ENCODE measurements at places on chromosomes 5 and 9. TPM values are rescaled to one million over a fixed set of nuclear protein-coding genes. Genes with fewer than 3 reads are reported as not detected.

- no peak for DNase-seq
Observed at GRCh38 chr9:68538200-68538599, 2.5 kb downstream of the TMEM252 start.

- DNase-seq, result no peak
Observed at GRCh38 chr9:13717322-13718054, 438.0 kb upstream of the MPDZ start.

DNA sequence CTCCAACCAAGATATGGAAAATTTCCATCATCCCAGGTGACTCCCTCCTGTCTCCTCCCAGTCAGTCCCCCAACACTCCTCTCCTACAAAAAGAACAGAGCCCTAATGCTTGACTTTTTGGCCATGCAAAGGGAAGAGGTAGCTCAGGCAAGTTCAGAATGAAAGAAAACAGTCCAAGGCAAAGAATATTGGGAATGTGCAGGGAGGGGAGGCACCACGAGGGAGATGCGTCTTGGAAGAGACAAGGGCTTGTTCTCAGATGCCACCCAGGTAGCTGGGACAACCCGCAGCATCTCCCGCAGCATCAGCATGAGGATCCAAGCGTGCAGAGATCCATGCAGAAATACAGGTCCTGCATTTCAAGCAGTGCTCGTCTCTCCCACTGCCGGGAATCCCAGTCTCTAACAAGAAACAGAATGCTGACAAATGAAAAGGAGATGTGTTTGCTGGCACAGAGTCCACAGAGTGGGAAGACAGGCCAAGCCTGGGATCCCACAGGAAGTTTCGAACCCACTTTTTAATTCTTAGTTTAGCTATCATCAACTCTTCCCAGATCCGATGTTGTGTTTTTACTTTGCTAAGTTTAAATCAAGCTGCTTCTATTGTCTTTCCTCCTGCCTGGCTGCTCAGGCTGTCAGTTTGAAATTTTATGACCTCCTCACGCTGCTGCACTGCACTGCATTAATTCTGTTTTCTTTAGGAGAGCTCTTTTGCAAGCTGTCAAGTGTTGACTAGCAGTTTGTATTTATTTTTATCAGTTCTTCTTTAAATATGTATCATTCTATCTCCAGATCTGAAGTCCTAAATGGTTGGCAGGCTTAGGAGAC is 86.8 kb upstream of the OSMR start:
- DNase-seq, result no peak

GRCh38 chr9:36939214-36939613 is 94.9 kb downstream of the PAX5 start:
- no peak for DNase-seq

GRCh38 chr9:121818016-121818661 is 166.7 kb downstream of the DAB2IP start:
- no peak for DNase-seq

The MLLT3 gene
- 38.4 TPM for total RNA-seq

The BTNL9 gene
- 0.08 TPM for total RNA-seq

DNA sequence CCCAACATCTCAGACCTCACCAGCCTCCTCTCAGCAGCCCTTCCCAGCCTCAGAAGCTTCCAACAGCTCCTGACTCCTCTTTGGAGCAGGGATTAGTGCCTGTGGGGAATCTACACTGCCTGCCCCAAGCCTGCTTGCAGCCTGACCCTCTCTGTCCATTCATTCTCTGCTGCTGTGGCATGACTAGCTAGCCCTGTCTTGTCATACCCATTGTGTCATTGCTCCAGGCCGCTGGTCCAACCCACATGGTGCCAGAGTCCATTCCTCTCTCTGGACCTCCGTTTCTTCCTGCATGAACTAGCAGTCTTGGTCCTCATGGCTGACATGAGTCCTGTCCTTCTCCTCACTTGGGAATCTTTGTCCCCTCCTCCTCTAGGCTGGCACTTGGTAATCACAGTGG is 12.8 kb upstream of the RXRA start:
- no peak for DNase-seq

DNA sequence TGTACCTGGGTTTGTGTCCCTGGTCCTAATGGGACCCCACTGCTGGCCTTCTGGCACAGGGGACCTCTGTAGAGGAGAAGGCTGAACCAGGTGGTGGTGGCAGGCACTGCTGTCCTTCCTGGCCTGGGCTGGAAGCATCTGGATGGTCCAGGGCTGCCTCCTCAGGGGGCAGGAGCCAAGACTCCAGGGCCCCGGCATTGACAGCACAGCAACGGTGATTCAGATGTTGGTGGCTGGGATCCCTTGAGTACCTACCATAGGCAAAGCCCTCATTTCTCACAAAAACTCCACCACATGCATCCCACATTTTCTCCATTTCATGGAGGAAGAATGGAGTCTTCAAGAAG is 15.0 kb downstream of the FGD3 start:
- no peak for DNase-seq

DNA sequence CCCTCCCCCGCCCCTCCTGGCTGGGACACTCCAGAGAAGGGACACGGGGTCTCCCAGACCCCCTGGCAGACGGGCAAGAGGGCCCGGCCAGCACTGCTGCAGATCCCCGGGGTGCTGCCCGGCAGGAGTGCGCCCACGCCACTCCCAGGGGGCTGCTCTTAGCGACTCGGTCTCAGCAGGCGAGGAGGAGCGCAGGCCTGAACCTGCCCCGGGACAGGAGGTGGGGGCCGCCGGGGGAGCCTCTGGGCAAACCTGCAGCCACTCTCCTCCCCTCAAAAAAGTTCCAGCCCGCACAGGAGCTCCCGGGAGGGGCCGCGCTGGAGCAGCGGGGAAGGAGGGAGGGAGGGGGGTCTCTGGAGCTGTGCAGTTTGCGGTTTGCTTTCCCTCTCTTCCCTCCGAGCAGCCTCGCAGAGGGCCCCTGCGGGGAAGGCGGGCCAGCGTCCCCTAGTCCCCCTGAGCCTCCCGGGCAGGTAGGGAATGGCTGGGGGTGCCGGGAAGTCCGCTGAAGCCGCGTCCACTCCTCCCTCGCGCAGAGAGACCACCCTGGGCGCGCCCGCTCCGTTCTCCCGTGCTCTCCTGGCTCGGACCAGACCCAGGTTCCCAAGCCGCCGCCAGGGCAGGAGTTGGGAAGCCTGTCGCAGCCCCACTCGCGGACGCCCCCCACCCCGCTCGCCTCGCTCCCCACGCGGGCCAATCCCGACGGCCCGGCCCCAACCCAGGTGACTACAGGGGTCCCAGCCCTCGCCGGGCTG is 44.2 kb downstream of the NACC2 start:
- no peak for DNase-seq

The HTR4 gene
- not detected for total RNA-seq

DNA sequence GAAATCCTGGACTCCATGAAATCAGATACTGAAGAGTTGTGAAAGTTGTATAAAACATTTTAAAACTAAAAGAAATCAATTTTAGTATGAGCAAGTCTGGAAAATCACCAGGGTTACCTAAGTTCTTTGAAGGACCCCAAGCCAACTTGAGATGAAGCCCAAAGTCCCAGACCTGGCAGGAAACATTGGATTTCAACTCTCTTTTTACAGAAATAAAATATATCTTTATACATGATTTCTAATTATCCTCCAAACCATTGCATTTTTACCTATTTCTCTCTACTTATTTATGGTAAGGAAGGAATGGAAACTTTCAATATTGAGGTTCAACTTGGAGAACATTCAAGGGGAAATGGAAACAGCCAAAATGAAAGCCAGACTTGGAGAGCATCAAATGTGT is 390.6 kb upstream of the C9orf72 start:
- no peak for DNase-seq
